ENCODE measurements at places on chromosomes 6 and 20. TPM values are rescaled to one million over a fixed set of nuclear protein-coding genes. Genes with fewer than 3 reads are reported as not detected.

Gene RAMACL
- 3.7 TPM for total RNA-seq

- peak within 1 kb of the TSS; percentile 74 for H3K27ac ChIP-seq
- H3K4me1 ChIP-seq, result peaks cover 30% of the 10 kb centered on the region
- H3K4me3 ChIP-seq, result peak within 1 kb of the TSS; percentile 77
- no peaks in the 10 kb centered on the region for H3K36me3 ChIP-seq
- no peaks in the 10 kb centered on the region for H3K27me3 ChIP-seq
These were observed at the start of gene PPP1R14C for GRCh38 chr6:150142670-150143515. PPP1R14C (plus strand) TSS chr6:150143044; CDS start chr6:150143193, 149 bp downstream.

GRCh38 chr6:170416959-170417606 is 110.5 kb downstream of the FAM120B start:
- no peak overlapping the region for H3K27ac ChIP-seq
- DNase-seq, result no peak
- H3K27me3 ChIP-seq, result no peaks in the 10 kb centered on the region
- no peak overlapping the region for H3K4me3 ChIP-seq

DNA sequence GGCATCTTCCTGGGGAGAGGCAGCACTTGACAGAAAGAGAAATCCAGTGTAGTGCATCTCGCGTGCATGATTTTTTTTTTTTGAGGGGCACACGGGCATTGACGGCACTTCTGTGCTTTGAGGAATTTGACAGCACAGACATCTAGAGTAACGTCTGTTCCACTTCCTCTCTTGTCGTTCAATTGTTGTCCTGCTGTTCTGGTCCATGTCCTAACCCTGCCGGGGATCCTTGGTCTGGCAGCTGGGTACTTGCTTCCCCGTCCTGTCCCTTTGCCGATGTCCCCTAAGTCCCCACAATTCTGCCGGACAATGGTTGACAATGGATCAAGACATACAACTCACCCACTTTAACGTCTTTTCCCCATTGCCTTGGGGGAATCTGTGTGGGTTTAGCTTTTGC is 46.0 kb upstream of the NAA20 start:
- H3K36me3 ChIP-seq, result peaks cover 3% of the 10 kb centered on the region
- no peak overlapping the region for H3K27ac ChIP-seq
- no peak for DNase-seq
- no peak overlapping the region for H3K4me3 ChIP-seq
- peaks cover 30% of the 10 kb centered on the region for H3K4me1 ChIP-seq

Gene PGC
- not detected for total RNA-seq

DNA sequence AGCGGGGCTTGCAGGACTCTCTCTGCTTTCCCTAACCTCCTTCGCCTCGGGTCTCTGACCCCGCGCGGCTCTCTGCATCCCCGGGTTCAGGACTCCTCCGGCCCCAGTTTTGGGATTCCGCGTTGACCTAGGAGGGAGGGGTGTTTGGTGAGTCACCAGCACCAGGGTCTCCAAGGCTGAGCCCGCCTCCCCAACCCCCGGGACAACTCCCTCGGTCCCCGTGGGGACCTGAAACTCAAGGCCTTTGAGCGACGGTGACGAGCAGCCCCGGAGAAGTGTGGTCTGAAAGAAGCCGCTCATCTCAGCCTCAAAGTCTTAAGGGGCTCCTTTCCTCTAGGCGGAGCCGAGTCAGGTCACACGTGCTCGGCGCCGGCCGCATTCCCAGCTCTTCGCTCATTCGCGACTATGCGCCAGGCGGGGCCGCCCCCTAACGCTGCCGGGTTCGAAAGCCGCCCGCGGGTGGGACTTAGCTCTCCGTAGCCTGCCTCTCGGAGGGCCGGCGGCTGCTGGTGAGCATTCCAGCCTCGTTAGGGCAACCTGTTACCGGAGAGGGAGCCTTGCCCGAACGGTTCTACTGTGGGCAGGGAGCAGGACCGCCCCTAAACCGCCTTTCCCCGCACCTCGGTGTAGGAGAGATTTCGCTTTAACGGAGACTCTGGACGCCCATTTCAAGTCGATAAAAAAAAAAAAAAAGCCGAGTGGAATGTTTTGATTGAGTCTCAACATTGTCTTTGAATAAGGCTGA is 3.0 kb upstream of the PRDM13 start:
- H3K27ac ChIP-seq, result no peak overlapping the region
- H3K36me3 ChIP-seq, result no peaks in the 10 kb centered on the region
- no peak for DNase-seq
- H3K4me3 ChIP-seq, result no peak overlapping the region
- H3K4me1 ChIP-seq, result peaks cover 14% of the 10 kb centered on the region

DNA sequence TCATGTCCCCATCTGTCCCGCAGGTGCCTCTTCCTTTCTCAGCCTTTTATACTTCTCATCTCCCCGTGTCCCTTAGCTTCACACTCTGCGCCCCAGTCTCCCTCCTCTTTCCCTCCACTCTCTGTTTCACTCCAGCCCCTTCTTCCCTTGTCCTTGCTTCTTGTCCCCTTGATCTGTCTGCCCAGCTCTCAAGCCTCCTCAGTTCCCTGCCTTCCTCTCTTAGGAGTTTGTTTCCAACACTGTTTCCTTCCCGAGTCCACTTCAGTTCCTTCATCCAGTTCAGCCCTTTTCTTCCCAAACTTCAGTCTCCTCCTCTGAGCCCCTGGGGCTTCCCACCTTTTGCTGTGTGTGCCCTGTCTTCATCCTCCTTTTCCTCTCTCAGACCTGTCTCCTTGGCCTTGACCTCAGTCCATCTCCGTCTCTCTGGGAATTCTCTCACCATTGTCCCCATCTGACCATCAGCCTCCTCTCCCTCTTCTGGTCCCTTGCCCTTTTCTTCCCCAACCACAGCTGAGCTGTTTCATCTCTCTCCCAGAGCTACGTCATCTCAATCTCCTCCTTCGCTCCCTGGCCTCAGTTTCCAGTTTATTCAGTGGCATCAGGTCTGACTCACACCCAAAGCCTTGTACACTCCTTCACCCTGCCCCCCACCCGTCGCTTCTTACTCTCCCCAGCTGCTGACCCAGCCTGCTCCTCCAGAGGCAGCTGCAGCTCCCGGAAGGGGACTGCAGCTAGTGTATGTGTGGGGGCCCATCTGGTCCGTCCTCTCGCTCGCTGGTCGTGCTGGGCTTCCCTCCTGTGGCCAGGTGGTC is 2.7 kb upstream of the DDR1 start:
- peaks cover 44% of the 10 kb centered on the region for H3K4me1 ChIP-seq
- no peaks in the 10 kb centered on the region for H3K27me3 ChIP-seq
- peak overlapping the region; percentile 98 for H3K27ac ChIP-seq
- no peak overlapping the region for H3K4me3 ChIP-seq
- DNase-seq, result no peak

GRCh38 chr6:154751011-154751800 is 18.0 kb downstream of the SCAF8 start:
- no peaks in the 10 kb centered on the region for H3K36me3 ChIP-seq
- no peaks in the 10 kb centered on the region for H3K27me3 ChIP-seq
- DNase-seq, result no peak
- H3K27ac ChIP-seq, result no peak overlapping the region

Gene TAF8
- 52.0 TPM for total RNA-seq

Gene SIRPG
- not detected for total RNA-seq

DNA sequence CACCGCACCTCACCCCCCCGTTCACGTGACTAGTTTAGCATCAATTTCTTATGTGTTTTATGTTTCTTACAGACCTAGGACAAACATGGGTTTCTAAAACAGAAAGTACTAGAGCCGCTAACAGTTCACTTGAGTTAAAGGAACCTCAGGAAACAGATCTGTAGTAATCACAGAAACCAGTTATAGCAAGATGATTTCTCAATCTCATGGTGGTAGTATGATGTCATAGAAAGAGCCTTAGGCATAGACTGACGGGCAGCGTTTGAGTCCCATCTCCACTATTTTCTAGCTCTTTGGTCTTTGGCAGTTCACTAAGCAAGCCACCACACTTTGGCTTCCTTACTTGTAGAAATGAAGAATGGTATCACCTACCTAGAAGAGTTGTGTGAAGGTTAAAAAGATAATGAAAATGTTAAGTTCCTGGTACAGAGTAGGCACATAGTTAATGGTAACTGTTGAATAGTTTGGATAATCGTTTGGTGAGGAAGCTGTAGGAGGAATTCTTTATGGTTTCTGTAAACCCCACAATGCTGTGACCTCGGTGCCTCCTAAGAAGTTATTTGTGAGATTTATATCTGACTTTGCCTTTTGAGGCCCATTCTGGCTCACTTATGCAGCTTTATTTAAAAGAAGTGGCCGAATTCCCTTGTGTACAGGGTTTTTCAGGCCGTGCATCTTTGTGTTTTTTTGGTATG is 21.3 kb downstream of the CTNNBL1 start:
- DNase-seq, result no peak
- no peaks in the 10 kb centered on the region for H3K36me3 ChIP-seq
- no peaks in the 10 kb centered on the region for H3K27me3 ChIP-seq
- H3K27ac ChIP-seq, result no peak overlapping the region

Gene DPPA5
- total RNA-seq, result not detected

GRCh38 chr6:36244641-36245280 is 25.1 kb upstream of the PNPLA1 start:
- no peaks in the 10 kb centered on the region for H3K36me3 ChIP-seq
- no peak overlapping the region for H3K4me3 ChIP-seq
- H3K27ac ChIP-seq, result no peak overlapping the region
- no peaks in the 10 kb centered on the region for H3K27me3 ChIP-seq
- DNase-seq, result no peak
- peaks cover 7% of the 10 kb centered on the region for H3K4me1 ChIP-seq

DNA sequence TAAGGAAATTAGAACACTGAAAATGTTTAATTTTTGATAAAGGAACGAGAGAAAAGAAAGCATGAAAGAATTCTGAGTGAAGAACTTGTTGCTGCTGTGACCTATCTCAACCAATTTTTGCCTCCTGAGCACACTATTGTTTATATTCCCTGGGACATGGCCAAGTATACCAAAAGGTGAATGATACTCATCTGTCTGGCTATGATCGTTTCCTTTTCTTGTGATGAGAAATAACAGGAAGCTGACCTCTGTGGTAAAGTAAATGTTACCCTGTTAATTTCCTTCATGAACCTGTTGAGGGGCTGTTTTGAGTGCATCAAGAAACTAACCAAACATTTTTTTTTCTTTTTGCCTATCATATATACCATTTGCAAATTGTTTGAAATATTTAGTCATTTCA is 69.1 kb downstream of the FIG4 start:
- no peak overlapping the region for H3K27ac ChIP-seq
- H3K27me3 ChIP-seq, result no peaks in the 10 kb centered on the region
- no peaks in the 10 kb centered on the region for H3K36me3 ChIP-seq

DNA sequence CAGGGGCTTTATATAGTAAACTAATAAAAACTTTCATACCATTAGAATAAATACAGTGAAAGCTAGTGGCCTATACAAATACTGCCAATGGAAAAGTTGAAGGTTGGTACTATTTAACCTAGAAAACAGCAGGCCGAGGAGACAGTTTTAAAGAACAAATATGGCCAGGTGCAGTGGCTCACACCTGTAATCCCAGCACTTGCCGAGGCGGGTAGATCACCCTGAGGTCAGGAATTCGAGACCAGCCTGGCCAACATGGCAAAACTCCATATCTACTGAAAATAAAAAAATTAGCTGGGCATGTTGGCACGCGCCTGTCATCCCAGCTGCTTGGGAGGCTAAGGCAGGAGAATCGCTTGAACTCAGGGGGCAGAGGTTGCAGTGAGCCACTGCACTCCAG is 24.8 kb downstream of the GLYATL3 start:
- H3K27ac ChIP-seq, result no peak overlapping the region
- H3K4me1 ChIP-seq, result no peaks in the 10 kb centered on the region
- no peaks in the 10 kb centered on the region for H3K36me3 ChIP-seq
- no peak for DNase-seq
- no peaks in the 10 kb centered on the region for H3K27me3 ChIP-seq
- no peak overlapping the region for H3K4me3 ChIP-seq

DNA sequence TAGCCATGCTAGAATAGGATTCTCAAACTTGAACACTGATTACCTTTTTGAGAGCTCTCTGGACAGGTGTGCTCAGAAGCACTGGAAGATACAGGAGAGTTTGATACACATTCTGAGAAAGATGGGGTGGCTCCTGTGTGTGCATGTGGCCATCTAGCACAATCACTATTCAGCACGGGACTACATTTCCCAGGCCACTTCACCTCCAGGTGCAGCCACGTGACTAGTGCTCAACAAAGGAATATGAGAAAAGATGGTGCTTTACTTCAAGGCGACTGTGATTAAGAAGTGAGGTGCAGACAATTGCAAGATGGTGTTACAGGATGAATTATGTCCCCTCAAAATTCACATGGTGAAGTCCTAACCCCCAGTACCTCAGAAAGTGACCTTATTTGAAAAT is 103.8 kb downstream of the BACH2 start:
- H3K27me3 ChIP-seq, result no peaks in the 10 kb centered on the region
- H3K4me3 ChIP-seq, result no peak overlapping the region
- no peaks in the 10 kb centered on the region for H3K4me1 ChIP-seq
- H3K27ac ChIP-seq, result no peak overlapping the region
- H3K36me3 ChIP-seq, result no peaks in the 10 kb centered on the region
- no peak for DNase-seq

DNA sequence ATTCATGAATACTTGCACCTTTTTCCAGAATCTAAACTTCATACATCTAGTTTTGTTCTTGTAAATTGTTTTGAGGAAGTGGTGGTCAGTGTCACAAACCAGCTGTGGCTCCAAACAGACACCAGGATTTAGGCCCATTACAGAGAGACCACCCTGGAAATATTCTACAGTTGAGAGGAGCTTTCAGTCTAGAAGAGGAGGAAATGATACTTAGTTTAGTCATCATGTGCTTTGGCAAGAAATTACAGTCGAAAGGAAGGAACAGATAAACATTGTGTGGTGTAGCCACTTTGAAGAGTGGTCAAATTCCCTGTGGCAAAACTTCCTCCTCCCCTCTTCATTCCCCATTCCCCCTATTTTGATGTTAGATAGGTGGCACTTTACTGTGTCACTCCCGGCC is 15.7 kb downstream of the DCBLD1 start:
- no peak overlapping the region for H3K4me3 ChIP-seq
- no peaks in the 10 kb centered on the region for H3K27me3 ChIP-seq
- no peak overlapping the region for H3K27ac ChIP-seq
- H3K36me3 ChIP-seq, result no peaks in the 10 kb centered on the region
